ENCODE measurements at places on chromosomes 7 and 10.

GRCh38 chr7:106836816-106837215 lies 28.3 kb upstream of the PIK3CG start:
- no peak for DNase-seq

DNA sequence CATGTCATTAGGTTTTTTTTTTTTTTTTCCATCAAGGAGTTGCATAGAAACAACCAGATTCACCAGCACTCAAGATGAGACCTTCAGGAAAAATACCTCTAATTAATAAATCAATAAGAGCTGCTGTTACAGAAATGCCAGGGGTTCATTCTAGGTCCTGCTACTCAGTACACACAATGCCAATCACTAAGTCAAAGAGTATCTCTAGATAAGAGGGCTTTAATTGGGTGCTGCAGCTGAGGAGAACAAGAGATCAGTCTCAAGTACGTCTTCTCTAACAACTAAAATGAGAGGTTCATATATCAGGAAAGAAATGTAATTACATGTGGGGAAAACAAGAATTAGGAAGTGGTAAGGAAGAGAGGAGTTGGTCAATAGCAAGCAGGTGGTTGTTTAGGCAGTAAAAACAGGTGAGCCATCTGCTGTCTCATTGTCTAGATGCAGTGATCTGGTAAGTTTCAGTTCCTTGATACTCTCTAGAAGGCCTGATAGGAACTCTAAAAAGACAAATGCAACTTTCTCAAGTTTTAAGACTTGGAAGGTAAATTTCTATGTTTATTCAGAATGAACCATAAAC lies 272.9 kb upstream of the ZWINT start:
- DNase-seq, result no peak

- no peak for DNase-seq
These were observed 572.1 kb upstream of the IGFBP3 start for GRCh38 chr7:46493196-46493595.

DNA sequence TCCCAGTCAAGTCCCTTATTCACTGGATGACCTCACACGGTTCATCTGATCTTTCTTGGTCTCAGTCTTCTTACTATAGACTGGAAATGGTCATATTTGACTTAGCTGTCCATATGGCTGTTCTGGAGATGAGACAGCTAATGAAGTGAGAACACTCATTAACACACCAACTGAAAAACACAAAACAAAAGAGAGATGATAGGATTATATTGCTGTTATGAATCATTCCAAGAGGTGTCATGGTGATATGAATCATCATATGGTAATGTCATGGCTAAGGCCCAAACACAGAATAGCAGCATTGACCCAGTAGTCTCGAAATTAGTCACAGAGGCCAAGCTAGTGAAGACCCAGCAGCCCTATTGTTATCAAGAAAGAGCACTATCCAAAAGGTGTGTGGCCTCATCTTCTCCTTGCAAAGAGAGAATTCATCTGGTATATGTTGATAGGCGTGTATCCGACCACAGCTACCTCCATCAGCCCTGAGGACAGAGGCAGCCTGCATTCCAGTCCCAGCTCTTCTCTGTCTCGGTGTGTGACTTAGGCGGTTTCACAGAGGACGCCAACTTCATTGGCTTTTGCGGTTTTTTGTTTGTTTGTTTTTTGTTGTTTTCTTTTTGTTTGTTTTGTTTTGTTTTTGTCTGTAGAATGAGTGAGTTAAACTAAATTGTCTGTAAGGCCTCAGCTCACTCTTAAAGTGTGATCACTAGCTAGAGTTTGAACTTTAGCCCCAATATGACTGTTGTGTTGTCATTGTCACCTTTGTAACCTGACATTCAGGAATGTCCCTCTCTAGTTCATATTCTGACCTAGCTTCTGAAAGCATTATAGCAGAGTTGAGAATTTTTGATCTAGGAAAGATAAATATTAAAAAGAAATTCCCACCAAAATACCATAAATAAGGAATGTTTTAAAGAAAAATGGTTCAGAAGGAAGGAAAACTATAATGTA lies 97.4 kb upstream of the PDCD4 start:
- DNase-seq, result no peak

GRCh38 chr7:65746398-65746669 lies 126.5 kb upstream of the VKORC1L1 start:
- DNase-seq, result no peak

DNA sequence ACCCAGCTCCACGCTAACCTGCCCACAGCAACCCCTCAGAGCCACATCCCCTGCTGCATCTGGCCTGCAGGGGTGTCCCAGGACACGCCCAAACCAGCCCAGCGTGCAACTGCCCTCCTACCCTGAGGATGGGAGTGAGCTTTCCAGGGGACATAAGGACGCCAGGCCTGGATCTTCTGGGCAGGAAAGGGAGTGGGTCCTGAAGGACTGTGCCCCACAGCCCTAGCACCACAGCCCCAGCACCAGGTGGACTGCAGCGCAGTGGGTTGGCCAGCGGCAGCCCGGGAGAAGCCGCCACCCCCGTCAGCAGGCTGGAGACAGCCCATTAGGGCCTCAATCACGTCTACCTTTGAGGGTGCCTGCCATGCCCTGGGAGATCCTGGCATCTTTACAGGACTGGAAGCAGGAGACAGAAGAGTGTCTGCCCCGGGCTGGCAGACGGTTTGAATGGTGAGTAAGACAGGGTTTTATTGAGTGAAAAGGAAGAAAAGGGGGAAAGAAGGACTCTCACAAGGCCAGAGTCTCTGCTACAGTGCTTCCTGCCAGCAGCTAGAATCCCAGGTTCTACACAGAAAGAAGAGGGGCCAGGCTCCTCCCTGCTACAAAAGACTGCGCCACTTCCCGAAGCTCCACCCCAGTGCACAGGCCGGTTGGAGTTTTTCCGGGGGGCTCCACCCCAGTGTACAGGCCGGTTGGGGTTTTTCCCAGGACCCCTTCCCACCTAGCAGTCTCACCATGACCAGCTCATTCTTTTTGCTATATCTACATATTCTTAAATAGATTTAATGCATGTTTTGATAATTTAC lies 69.8 kb upstream of the KCTD7 start:
- no peak for DNase-seq

- DNase-seq, result no peak
These were observed 5.4 kb downstream of the MAFK start for GRCh38 chr7:1535701-1536454.

- DNase-seq, result no peak
These were observed 38.8 kb downstream of the CCNJ start for GRCh38 chr10:96082153-96082552.

GRCh38 chr7:50685135-50686065 lies 97.3 kb downstream of the GRB10 start:
- no peak for DNase-seq

DNA sequence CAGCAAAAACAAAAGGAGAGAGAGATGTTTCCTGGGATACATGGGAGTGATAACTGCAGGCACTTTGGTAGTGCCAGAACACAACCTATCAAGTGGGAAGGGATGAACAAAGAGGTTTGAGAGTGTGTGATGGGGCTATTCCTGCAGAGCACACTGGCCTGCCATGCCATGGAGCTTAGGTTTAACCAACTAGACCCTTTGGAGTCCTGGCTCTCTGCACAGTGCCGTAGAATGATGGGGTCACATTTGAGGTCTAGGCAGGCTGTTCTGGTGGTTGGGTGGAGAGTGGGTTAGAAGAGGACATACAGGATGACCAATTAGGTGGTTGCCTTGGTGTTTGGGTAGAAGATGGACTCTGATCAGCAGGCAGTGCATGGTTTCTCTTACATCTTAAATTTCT lies 101.9 kb upstream of the HABP2 start:
- no peak for DNase-seq

- no peak for DNase-seq
These were observed 339.9 kb downstream of the CCSER2 start for GRCh38 chr10:84668186-84668763.

DNA sequence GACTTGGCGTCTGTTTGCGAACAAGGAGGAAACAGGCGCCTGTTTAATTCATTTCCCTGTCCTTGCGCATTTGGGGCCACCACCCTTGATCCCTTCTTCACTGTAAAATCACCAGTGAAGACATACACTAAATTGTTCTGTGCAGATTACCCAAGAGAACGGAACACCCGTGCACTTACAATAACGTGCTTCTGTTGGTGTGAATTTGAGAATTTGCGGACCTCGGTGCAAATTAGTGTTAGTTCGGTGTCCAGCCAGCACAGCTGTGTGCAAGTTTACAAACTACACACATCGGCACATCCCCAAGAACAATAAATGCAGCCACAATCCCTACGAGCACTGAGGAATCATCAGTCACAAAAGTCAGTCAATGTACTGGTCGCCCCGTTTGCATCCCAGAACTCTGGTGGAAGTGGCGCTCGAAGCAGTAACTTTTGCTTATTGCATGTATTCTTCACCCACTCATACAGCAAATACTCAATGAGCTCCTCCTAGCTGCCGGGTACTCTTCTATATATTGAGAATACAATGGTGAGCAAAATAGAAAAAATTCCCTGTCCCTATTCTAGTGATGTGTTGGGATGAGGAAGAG lies 786 bp upstream of the CNOT4 start:
- DNase-seq, result no peak

DNA sequence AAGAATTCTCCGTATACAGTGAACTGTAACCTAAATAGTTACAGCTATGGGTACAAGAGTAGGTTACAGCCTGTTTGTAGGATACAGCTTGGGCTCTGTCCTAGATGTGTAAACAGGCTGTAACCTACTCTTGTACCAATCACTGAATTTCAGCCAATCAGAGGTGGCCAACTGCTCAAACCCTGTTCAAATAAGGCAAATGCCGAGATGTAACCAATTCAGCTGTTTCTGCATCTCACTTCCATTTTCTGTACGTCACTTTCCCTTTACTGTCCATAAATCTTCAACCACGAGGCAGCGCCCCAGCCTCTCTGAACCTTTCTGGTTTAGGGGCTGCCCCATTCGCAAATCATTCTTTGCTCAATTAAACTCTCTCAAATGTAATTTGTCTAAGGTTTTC lies 8.3 kb upstream of the MMP21 start:
- no peak for DNase-seq

DNA sequence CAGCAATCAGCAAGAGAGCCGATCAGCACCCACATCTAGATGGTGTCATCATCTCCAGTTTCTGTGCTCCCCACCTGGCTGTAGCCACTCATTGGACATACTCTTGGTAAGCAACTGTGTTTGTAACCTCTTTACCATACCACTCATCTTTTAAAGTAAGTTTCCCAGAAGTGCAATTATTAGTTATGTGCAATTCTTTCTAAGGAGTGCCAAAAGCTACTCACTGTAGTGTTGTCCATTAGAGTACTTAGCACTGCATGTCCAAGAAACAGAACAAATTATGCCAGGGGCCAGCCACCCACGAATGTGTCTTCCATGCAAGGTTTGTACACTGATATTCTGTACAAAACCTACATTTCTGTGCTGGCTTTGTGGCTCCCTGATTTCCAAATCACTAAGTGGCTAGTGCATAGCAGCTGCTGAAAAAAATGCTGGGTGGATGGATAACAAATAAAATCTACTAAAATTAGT lies 131.9 kb downstream of the SRPK2 start:
- DNase-seq, result no peak

DNA sequence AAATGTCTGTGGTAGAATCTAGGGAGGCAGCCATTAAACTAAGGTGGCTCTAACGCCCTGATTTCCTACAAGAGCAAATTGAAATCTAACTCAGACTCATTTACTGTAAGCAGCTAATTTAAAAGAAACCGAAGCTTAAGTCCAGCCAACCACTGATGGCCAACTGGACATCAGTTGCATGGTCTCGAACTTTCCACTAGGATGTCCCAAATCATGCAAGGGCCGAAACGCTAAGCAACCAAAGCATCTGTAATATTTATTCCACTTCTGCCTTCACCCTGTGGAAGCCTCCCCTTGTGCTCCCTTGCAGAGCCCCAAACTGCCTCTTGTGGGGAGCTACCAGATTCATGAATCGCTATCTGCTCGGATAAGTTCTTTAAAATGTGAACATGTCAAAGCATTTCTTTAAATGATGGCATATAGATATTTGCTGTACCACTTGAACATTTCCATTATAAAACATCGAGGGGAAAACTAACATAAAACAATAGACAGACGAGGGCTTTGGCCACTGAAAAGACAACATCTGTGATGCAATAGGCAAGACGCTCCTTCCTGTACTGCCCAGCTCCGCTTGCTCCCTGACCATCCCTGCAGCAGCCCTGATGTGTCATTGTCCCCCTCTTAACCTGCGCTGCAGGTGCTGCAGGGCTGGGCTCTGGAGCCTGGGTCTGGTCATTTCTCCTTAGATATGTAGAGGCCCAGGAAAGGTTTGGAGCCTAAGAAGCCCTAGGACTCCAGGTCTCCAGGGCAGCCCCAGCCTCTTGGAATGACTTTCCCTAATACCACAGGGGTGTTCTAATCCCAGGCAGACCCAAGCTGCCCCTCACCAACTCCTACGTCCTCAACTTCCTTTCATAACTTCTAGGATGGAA lies 2.9 kb upstream of the RBP3 start:
- no peak for DNase-seq

DNA sequence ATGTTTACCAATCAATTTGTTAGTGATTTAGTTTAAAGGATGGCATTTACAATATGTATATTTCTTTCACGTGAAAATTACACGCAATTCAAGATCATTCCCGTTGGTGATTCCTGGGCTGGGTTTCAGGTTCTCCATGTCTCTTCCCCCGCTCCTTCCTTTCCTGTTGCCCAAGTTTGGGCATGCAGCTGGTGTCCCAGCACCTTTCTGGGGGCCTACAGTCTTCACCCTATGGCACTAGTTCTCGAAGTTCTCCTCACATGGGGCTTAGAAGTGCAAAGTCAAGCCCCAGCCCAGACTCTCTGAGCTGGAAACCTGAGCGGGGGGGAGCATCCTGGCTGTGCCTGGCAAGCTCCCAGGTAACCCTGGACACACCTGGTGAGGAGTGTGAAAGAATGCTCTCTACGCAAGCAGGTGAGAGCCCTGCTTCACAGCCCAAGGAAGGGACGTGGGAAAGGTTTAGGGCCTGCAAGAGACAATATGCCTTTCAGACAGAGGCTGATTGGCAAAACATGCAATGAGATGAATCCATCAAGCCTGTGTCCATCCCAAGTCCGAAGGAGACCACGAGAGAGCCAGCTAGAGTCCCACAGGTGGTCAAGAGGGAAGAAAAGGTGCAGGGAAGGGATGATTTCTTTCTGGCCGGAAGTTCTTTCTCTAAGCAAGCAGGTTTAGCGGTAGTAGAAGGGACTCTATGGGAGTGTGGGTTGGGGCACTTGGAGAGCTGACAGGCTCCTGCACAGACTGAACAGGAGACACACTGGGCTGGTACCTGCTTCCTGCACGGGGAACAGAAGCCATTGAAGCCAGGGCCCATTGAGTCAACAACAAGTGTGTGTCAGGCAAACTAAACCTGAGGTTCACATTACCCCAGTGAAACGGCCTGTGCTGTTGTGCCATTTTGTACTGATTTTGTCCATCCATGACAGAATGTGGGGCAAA lies 131.1 kb downstream of the ADARB2 start:
- no peak for DNase-seq

Data from stimulated activated CD4-positive, alpha-beta T cell treated with anti-CD3 and anti-CD28 coated beads, TNF-alpha, amount 100 ng/mL, for 1 hour (primary cell).